ENCODE measurements at places on chromosomes 3 and 15. TPM values are rescaled to one million over a fixed set of nuclear protein-coding genes. Genes with fewer than 3 reads are reported as not detected.

NGLY1 gene
- total RNA-seq, result 29.9 TPM

SAXO2 gene
- 3.9 TPM for total RNA-seq

RHO gene
- not detected for total RNA-seq

IL5RA gene
- not detected for total RNA-seq

STARD9 gene
- total RNA-seq, result 16.5 TPM

ATP13A4 gene
- total RNA-seq, result 0.30 TPM

SPATA16 gene
- not detected for total RNA-seq

CCDC13 gene
- total RNA-seq, result 2.0 TPM

LRRC49 gene
- total RNA-seq, result 20.2 TPM

DNA sequence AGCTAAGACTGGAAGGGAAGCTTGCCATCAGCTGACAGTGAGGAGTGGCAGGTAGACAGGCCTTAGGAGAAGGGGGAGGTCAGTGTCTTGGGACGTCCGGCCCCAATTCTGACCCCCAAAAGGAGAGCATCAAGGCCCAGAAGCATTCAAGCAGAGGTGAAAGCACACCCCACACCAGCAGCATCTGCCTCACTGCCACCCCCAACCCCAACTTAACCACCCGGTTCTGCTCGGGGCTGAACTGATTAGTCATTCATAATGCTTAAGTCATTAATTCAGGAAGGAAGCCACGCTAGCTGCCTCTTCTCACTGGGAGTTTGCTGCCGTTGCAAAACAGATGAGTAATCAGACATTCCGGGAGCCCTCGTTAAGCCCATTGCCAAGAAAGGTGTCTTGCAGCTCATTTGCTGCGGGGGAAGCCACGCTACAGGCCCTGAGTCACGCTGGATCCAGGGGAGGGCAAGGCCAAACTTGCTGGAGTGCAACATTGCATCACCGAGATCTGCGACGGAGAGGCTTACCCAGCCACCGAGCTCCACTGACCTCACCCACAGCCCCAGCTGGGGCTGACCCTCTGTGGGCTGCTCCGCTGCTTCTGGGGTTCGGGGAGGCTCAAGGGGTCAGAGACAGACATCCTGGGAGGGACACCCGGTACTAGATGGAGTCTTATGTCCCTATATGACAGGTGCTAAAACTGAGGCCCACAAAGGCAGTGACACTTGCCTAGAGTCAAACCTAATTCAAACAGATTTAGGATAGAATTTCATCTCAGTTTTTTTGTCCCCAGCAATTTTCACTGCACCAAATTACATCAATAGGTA is 46.4 kb upstream of the HES1 start:
- DNase-seq, result no peak
- peak overlapping the region; percentile 62 for H3K27ac ChIP-seq
- no peak overlapping the region for H3K4me3 ChIP-seq
- H3K4me1 ChIP-seq, result peaks cover 48% of the 10 kb centered on the region

- H3K4me3 ChIP-seq, result no peak overlapping the region
- no peak overlapping the region for H3K27ac ChIP-seq
- H3K27me3 ChIP-seq, result no peaks in the 10 kb centered on the region
These were observed 982.7 kb upstream of the NR2F2 start for GRCh38 chr15:95347837-95348236.

DNA sequence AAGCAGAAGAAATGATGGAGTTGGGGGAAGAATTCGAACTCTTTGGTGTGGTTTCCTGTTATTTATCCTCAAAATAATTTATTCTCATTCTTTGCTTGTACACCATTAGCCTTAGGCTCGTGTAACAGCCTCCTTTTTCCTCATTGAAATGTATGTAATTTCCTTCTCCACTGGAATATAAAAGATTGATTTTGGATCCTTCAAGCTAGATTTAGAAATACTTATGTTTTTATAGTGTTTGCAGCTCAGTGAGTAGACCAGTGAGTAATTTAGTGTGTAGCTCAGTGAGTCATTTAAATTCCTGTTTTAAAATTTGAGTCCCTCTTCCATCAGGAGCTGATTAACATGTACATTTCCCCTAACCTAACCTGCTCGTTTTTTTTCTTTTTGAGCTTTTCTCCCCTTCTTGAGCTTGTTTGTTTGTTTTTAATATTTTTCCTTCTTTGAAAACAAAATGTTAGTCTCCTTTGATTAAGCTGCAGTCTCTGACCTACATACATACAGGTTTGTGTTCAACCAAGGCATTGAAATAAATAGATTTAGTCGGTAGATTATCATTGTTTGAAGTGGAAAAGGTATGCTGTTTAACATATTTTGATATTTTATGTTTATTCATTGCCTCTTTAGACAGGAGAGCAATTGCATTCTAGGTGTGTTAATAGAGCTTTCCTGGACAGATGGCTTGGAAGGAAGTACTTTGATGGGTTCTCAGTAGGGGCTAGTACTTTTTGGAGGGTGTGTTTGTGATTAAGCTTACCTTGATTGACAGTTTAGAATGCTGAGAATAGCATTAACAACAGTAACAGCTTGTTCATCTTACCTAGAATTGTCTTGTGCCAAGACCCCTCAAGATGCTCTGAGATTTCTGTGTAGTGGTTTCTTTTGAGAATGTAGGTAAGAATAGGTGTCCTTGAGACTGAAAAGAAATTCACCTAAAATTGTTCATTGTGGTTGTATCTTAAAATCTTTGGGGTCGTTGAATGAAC is 5.9 kb downstream of the USP3 start:
- H3K27me3 ChIP-seq, result no peaks in the 10 kb centered on the region
- H3K4me1 ChIP-seq, result peaks cover 69% of the 10 kb centered on the region
- peak overlapping the region; percentile 25 for H3K4me3 ChIP-seq
- H3K36me3 ChIP-seq, result no peaks in the 10 kb centered on the region

DNA sequence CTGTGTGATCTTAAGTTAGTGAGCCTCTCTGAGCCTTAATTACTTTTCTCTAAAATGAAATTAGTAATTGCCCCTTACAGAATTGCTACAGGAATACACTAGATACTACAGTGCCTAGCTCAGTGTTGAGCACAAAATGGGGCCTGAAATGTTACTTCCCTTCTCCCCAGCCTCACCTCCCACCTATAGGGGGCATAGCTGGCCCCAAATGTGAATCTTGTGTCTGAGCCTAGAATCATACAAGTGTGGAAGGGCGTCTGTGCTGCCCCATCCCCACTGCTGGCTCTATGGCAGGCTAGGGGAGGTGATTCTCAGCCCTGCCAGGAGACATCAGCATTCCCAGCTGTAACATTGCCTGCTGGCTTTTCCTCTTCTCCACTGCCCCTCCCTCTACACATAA is 42.7 kb downstream of the IFT122 start:
- no peak for DNase-seq
- H3K27ac ChIP-seq, result no peak overlapping the region
- no peaks in the 10 kb centered on the region for H3K27me3 ChIP-seq
- H3K4me3 ChIP-seq, result no peak overlapping the region

DNA sequence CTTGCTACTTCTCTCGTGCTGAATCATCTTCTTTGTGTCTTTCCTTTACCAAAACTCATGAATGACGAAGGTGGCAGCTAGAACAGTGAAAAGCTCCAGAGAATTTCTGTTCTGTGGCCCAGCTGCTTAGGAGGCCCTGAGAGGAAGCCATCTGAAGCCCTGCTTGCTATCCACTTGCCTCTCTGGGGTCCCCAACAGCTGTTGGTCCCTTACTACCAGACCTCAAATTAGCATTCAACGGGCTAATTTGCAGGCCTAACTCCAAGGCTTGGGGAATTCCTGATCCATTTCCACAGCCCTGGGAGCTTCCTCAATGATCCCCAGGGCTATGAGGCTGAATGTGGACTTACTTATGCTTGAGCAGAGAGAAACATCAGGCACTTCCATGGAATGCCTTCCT is 37.5 kb upstream of the FSTL1 start:
- DNase-seq, result no peak
- H3K4me1 ChIP-seq, result no peaks in the 10 kb centered on the region
- peaks cover 2% of the 10 kb centered on the region for H3K27me3 ChIP-seq
- H3K36me3 ChIP-seq, result no peaks in the 10 kb centered on the region
- no peak overlapping the region for H3K4me3 ChIP-seq

DNA sequence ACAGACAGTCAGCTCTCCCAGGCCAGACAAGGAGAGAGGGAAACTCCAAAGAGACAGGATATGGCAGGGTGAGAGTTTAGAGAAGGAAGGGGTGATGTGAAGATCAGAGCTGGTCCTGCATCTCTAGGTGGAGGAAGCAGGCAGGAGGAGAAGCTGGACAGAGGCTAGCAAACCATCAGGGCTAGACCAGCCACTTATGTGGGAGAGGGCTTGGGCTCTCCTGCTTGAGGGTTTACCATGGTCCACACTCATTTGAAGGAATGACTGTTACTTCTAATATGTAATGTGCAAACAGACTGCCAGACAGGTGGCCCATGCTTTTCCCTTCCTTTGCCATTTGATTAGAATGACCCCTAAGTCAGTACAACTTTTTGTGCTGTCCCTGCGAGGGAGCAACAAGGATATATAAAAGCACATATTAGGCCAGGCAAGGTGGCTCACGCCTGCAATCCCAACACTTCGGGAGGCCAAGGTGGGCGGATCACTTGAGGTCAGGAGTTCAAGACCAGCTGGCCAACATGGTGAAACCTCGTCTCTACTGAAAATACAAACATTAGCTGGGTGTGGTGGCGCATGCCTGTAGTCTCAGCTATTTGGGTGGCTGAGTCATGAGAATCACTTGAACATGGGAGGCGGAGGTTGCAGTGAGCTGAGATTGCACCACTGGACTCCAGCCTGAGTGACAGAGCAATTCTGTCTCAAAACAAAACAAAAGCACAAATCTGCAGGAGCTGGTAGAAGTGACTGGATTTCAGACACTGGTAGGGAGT is 41.0 kb upstream of the MANF start:
- no peak for DNase-seq
- peaks cover 2% of the 10 kb centered on the region for H3K36me3 ChIP-seq
- H3K27ac ChIP-seq, result no peak overlapping the region
- H3K4me3 ChIP-seq, result no peak overlapping the region
- no peaks in the 10 kb centered on the region for H3K27me3 ChIP-seq
- peaks cover 10% of the 10 kb centered on the region for H3K4me1 ChIP-seq

GRCh38 chr3:126245811-126246727 is 65.7 kb upstream of the ALDH1L1 start:
- peaks cover 9% of the 10 kb centered on the region for H3K36me3 ChIP-seq
- H3K4me3 ChIP-seq, result no peak overlapping the region
- H3K27ac ChIP-seq, result no peak overlapping the region
- no peaks in the 10 kb centered on the region for H3K27me3 ChIP-seq

DNA sequence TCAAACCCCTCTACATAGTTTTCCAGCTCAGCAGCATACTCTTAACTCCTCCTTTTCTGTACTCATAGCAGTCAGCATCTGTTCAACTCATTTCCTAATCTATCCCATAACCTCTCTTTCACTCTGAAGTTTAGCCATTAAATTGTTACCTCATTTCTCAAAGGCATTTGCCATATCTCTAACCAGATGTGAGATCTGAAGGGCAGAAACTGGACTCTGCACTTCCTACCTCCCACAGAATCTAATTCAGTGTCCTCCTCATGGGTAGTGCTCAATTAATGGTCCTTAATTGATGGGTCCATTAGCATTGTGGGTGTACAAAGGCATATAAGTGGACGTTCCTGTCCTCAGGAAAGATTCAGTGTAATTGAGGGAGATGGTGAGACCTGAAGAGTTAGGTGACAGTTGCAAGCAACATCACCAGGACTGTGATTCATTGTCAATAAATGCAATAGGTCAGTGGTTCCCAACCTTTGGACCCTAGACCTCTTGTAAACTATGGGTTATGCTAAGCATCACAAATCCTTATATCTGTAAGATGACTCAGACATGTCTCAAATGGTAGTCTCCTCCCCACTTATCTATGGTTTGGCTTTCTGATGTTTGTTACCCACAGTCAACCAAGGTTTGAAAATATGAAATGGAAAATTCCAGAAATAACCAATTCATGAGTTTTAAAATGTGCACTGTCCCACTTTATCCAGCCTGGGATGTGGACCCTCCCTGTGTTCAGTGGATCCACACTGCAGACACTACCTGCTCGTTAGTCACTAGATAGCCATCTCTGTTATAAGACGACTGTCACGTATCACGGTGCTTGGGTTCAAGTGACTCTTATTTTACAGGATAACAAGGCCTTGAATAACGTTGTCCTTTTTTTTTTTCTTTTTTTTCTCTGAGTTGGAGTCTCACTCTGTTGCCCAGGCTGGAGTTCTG is 25.0 kb upstream of the UACA start:
- no peak for DNase-seq
- H3K36me3 ChIP-seq, result no peaks in the 10 kb centered on the region
- H3K27ac ChIP-seq, result no peak overlapping the region
- H3K4me1 ChIP-seq, result no peaks in the 10 kb centered on the region

GRCh38 chr3:187551416-187551815 is 118.8 kb downstream of the SST start:
- no peaks in the 10 kb centered on the region for H3K36me3 ChIP-seq
- no peak for DNase-seq
- peaks cover 10% of the 10 kb centered on the region for H3K4me1 ChIP-seq
- H3K27me3 ChIP-seq, result no peaks in the 10 kb centered on the region
- no peak overlapping the region for H3K27ac ChIP-seq
- no peak overlapping the region for H3K4me3 ChIP-seq

- DNase-seq, result no peak
- H3K4me1 ChIP-seq, result peaks cover 5% of the 10 kb centered on the region
- H3K27ac ChIP-seq, result no peak overlapping the region
- no peak overlapping the region for H3K4me3 ChIP-seq
- no peaks in the 10 kb centered on the region for H3K27me3 ChIP-seq
- H3K36me3 ChIP-seq, result no peaks in the 10 kb centered on the region
These were observed 15.2 kb downstream of the ITPR1 start for GRCh38 chr3:4508048-4508981.

GRCh38 chr3:143749926-143750325 is 98.3 kb downstream of the SLC9A9 start:
- no peak overlapping the region for H3K27ac ChIP-seq
- DNase-seq, result no peak
- H3K36me3 ChIP-seq, result no peaks in the 10 kb centered on the region
- no peak overlapping the region for H3K4me3 ChIP-seq
- H3K4me1 ChIP-seq, result peaks cover 11% of the 10 kb centered on the region

Measured in neural crest cell (in vitro differentiated cells).